Stimulated activated CD8-positive, alpha-beta memory T cell treated with anti-CD3 and anti-CD28 coated beads, Interleukin-4, amount 100 ng/mL, for 1 hour (primary cell): ENCODE measurements at places on chromosomes 16 and 17.

DNA sequence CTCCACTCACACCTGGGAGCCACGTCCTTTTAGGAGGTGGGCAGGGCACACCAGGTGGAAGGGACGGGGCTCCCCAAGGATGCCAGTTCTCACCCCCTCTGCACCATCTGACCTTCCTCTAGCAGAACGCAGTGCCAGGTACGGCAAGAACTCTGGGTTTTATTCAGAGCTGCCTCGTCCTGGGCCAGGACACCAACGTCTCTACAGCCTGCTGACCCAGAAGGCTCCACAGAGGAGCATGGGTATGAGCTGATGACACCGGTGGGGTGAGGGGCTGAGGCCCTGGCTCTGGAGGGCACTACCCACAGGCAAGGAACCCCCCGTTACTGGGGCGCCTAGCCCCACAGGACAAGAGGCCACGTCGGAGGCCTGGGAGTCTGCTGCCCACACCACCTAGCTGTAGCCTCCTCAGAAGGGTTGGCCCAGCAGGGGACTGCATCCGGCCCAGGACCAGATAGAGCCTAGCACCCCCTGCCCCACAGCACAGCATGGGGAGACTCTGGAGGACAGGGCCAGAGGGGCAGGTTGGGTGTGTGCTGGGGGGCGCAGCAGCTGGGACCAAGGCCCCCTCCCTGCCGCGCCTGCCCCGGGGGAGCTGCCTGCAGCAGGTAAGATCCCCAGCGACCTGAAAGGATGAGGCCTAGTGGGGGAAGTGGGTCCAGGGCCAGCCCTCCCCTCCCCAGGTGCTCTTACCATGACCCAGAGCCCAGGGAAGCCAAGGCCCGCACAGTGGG lies 13.9 kb downstream of the BCAR1 start:
- no peak for DNase-seq

GRCh38 chr17:67044016-67044772 lies at the start of gene CACNG1:
Gene CACNG1, plus strand, starts transcription at chr17:67044554. Its CDS starts 107 bp downstream, at chr17:67044661.
- DNase-seq: no peak

GRCh38 chr17:28973425-28973824 lies 22.1 kb upstream of the PHF12 start:
- DNase-seq: no peak

- no peak for DNase-seq
These were observed 299.9 kb downstream of the WWOX start for GRCh38 chr16:78399384-78399783.

GRCh38 chr16:85812031-85812807 lies 12.7 kb downstream of the COX4I1 start:
- DNase-seq: no peak

GRCh38 chr17:988561-988960 lies 8.4 kb upstream of the TIMM22 start:
- DNase-seq: no peak

DNA sequence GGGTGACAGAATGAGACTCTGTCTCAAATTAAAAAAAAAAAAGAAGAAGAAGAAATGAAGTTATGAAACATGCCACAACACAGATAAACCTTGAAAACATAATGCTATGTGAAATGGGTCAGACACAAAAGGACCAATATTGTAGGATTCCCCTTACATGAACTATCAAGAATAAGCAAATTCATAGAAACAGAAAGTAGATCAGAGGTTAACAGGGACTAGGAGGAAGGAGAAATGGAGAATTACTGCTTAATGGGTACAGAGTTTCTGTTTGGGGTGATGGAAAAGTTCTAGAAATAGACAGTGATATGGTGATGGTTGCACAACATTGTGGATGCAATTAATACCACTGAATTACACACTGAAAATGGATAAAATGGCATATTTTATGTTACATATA lies 16.3 kb downstream of the RANBP10 start:
- DNase-seq: no peak

GRCh38 chr17:17344507-17345293 lies 41.5 kb downstream of the NT5M start:
- DNase-seq: no peak

GRCh38 chr16:61435346-61435745 lies 600.9 kb downstream of the CDH8 start:
- no peak for DNase-seq

DNA sequence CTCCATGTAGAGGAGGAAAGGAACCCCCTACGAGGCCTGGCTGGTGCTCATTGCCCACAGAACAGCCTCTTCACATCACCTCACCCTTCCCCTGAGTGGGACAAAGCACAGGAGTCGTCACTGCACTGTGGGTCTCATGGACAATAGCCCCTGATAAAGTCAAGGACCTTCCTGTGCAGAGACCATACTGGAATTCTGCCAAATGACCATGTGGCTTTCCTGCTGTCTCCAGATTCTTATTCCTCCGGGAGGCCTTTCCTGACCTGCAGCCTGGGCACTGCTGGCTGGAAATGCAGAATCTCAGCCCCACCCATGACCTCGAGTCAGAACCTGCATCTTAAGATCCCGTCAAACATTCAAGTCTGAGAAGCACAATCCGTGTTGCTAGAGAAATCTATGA lies 60.5 kb upstream of the ERN1 start:
- no peak for DNase-seq

- DNase-seq: no peak
These were observed 9.9 kb upstream of the EDC4 start for GRCh38 chr16:67862623-67863583.

DNA sequence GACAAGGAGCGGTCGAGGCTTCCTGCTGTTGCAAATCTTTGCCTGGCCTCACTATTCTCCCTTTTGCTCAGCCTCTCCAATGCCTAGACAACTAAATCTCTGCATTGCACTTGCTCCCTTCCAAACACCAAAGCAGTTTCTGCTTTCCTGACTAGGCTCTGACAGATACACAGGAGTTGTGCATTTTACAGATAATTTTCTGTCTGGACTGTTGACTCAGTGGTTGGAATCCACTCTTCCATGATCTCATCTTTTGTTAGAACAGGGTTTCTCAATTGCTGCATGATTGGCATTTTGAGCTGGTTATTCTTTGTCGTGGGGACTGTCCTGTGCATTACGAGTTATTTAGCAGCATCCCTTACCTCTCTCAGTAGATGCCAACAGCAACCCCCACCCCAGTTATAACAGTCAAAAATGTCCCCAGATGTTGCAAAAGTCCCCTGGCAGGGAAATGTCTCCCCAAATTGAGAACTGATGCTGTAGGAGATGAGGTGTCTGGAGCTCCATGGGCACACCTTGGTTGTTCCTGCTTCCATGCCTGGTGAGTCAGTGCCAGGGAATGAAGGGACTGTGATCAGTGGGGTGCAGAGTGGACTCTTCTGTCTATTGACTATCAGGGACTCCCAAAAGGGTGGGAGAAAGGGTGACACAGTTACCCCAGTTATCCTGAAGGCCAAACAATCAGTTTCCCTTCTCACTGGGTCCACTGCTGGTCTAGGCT lies 557.4 kb upstream of the PSMD7 start:
- no peak for DNase-seq

- no peak for DNase-seq
These were observed at the start of the genes ABI3 and GNGT2 for GRCh38 chr17:49210158-49211029. Gene ABI3, plus strand, starts transcription at chr17:49210707. Its CDS starts 18 bp downstream, at chr17:49210725. Gene GNGT2, minus strand, starts transcription at chr17:49210574. Its CDS starts 3,152 bp downstream, at chr17:49207422.

DNA sequence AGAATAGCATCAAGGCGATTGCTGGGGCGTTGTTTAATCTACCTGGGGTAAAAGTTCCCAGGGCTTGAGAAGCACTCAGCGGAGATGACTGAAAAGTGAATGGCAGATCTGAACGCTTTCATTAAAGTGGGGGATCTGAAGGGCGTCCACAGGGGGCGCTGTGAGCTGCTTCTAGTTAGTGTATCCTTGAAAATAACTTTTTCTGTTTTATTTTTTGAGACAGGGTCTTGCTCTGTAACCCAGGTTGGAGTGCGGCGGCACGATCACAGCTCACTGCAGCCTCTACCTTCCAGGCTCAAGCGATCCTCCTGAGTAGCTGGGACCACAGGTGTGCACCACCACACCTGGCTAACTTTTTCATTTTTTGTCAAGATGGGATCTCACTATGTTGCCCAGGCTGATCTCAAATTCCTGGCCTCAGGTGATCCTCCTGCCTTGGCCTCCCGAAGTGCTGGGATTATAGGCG lies 360.4 kb downstream of the SEC14L1 start:
- no peak for DNase-seq

DNA sequence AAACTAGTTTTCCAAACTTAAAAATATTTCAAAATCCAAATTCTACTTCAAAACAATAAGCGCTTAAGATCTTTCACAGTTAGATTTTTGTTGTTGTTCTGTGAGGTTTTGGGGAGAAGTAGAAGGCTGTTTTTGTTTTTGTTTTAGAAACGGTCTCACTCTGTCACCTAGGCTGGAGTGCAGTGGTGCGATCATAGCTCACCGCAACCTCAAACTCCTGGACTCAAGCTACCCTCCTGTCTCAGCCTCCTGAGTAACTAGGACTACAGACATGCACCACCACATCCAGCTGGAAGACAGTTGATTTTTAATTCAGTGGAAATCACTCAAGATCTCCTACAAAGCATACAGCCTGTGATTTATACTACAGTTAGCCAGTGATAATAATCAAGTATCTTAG lies 2.7 kb downstream of the SHCBP1 start:
- DNase-seq: no peak

DNA sequence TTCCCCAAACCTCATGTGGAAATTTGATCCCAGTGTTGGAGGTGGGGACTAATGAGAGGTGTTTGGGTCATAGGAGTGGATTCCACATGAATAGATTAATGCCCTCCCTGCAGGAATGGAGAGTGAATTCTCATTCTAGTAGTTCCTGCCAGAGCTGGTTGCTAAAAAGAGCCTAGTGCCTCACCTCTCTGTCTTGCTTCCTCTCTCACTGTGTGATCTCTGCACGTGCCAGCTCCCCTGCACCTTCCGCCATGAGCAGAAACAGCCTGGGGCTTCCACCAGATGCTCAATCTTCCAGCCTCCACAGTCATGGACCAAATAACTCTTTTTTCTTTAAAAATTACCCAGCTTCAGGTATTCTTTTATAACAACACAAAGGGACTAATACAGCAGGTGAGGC lies 72.9 kb upstream of the CLEC3A start:
- no peak for DNase-seq

GRCh38 chr17:4658478-4659305 lies 17.2 kb upstream of the ALOX15 start:
- DNase-seq: no peak

- no peak for DNase-seq
These were observed 17.5 kb upstream of the RPTOR start for GRCh38 chr17:80527016-80527645.

GRCh38 chr16:11079652-11080187 lies 135.4 kb downstream of the CLEC16A start:
- no peak for DNase-seq

DNA sequence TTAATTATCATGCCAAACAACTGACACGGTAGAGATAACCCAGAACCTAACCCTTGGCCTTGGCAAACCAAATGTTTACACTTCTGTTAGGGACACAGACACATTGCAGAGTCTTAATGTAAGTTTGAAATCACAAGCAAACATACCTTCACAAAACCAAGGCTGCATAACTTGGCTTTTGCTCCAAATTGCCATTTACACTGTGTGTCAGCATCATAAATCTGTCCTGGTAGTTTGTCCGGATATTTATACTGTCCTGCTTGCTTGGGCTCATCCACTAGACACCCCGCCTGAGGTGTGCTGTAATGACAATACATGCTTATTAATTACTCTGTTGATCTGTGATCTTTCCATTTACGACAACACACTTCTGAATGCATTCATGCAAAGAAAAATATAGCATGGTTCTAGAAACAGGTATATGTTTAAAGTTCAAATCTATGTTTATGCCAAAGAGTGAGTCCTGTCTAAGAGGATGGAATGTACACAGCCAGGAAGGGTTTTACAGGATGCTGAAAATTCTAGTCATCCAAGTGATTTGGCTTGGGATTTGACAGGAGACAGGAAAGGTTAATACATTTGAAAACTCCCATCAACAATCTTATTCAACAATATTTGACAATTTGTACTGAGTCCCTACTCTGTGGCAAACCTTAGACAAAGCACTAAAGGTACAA lies 81.1 kb downstream of the ADAMTS18 start:
- DNase-seq: no peak

DNA sequence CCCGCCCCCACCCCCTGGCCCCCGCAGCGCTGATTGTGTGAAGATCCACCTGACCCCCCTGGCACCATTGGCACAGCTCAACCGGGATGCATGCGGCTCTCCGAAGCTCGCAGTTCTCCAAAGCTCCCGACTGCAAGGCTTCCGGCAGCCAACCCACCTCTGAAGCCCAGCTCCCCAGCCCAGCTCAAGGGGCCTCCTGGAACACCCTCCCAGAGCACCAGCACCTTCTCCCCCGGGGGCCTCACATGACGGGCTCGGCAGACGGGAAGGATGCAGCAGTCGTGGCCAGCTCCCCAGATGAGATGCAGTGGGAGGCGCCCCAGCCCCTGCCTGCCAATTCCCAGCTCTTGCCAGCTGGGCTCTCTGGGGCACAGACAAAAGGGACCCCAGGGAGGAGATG lies 215.3 kb downstream of the ZNF423 start:
- no peak for DNase-seq

DNA sequence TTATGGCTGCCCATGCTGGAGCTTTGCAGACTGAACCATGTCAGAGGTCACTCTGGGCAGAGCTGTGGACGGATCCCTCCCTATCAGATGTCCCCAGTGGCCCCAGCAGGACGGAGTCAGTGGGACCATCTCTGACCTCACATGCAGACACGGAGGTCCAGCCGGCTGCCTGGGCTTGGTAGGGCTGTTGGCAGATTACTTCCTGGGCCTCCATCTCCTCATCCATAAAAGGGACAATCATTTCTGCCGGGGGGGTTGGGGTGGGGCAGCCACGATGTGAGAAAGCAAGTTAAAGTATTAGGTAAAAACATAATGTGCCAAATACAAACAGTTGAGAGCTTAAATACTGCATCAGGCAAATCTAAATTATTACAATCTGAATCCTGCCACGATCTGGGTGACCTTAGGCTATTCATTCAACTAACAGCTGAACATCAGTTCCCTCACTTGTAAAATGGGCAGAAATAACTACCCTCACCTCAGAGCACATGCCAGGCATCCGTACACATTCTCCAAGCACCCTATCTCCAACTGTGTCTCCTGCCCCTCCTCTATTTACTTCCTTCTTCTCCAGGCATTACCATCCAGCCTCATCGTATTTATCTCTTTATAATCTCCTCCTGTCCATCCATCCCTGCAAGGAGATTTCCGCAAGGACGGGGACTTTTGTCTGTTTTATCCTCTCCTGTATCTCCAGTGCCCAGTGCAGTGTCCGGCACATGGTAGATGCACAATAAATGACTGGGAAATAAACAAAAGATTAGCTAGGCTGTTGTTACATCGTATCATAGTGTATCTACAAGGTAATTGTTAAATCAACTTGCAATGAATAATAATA lies 192.3 kb upstream of the FOXF1 start:
- DNase-seq: no peak
